Upper lobe of left lung (tissue), 6 donors: ENCODE measurements at places on chromosomes 12 and 14. TPM values are rescaled to one million over a fixed set of nuclear protein-coding genes. Genes with fewer than 3 reads are reported as not detected.

GRCh38 chr12:100733817-100734593, 60.6 kb upstream of the ANO4 start:
- no peak overlapping the region for H3K4me3 ChIP-seq
- H3K36me3 ChIP-seq = no peaks in the 10 kb centered on the region
- no peak overlapping the region for H3K27ac ChIP-seq
- DNase-seq = no peak

- no peak overlapping the region for H3K4me3 ChIP-seq
- DNase-seq = no peak
- H3K27me3 ChIP-seq = no peaks in the 10 kb centered on the region
- H3K27ac ChIP-seq = no peak overlapping the region
- no peaks in the 10 kb centered on the region for H3K36me3 ChIP-seq
- H3K4me1 ChIP-seq = peaks cover 8% of the 10 kb centered on the region
These were observed 57.8 kb upstream of the VRK1 start for GRCh38 chr14:96739200-96739910.

DNA sequence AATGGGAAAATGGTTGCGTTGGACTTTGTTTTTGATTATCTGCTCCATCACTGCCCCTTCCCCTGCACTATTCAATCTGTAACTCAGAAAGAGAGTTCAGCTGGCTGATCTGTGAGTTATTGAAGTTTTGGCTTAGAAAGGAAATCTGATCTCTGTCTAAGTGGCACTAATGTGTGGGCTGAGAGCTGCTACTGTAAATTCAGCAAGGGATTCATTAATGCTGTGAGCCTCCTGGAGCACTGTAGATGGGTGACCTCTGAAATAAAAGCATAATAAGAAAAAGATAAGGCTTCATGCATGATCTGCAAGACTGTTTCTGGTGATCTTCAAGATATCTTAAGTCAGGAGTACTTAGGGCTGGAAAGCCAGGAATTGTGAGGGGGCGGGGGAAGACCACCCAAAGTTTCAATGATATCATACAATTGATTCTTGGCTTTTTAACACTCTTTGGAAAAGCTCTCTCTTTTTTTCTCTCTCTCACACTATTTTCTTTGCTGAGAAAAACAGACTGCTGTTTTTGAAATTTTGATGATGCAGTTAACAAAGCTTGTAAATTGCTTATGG, 101.1 kb downstream of the C12orf75 start:
- DNase-seq = no peak
- no peak overlapping the region for H3K4me3 ChIP-seq
- H3K27me3 ChIP-seq = no peaks in the 10 kb centered on the region
- H3K27ac ChIP-seq = no peak overlapping the region

GRCh38 chr12:92877904-92878303, 51.2 kb downstream of the EEA1 start:
- H3K4me1 ChIP-seq = no peaks in the 10 kb centered on the region
- no peak overlapping the region for H3K4me3 ChIP-seq
- DNase-seq = no peak
- no peaks in the 10 kb centered on the region for H3K27me3 ChIP-seq
- no peak overlapping the region for H3K27ac ChIP-seq
- peaks cover 10% of the 10 kb centered on the region for H3K36me3 ChIP-seq

DNA sequence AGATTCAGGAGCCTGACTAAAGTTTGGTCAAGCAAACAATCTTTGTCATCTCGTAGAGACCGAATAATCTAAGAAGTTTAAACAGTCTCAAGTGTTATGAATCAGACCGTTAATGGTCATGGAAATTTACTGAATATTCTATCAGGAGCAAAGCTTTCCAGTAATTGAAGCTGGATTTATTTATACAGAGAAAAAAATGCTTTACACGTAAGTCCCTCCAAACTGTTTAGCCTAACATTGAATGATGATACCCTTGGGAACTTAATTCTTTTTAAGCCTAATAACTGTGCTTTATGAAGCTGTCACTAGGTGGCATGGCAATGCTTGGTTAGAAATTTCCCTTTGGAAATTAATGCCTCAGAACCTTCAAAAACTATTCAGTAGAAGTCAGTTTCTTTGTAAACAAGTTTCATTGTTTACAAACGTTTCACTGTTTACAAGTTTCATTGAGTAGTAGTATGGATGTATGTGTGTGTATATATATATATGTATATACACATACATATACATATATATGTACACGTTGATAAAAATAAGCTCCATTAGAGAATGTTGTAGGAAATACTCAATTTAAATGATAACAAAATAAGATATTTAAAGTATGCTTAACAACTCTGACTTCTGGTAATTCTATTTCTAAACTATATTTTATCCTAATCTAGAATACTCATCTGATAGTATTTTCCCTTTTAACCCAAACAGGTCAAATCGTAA, 32.1 kb downstream of the DEPDC4 start:
- no peaks in the 10 kb centered on the region for H3K27me3 ChIP-seq
- no peak overlapping the region for H3K27ac ChIP-seq
- H3K4me3 ChIP-seq = no peak overlapping the region

DNA sequence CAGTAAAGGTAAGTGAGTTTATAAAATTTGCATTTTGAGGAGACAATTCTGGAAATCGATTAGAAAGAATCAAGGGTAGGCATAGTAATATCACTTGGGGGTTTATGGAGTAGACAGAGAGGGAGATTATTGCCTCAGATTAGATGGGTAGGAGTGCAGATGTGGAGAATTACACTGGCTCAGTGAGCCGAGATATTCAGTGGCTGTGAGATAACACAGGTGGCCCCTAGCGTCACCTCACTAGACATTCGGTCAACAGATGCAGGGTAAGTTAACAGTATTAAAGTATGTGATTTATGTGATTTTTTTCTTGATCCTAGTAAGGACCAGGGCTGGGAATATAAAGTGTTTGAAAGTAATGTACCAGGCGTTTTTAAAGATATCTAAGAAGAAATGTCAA, 39.6 kb upstream of the KLRD1 start:
- DNase-seq = no peak
- H3K27ac ChIP-seq = no peak overlapping the region
- H3K36me3 ChIP-seq = no peaks in the 10 kb centered on the region
- no peak overlapping the region for H3K4me3 ChIP-seq

- no peaks in the 10 kb centered on the region for H3K27me3 ChIP-seq
- no peak overlapping the region for H3K4me3 ChIP-seq
- H3K36me3 ChIP-seq = no peaks in the 10 kb centered on the region
- peak overlapping the region; percentile 59 for H3K27ac ChIP-seq
- DNase-seq = no peak
These were observed 234.4 kb downstream of the CACNA1C start for GRCh38 chr12:2287151-2287550.

DNA sequence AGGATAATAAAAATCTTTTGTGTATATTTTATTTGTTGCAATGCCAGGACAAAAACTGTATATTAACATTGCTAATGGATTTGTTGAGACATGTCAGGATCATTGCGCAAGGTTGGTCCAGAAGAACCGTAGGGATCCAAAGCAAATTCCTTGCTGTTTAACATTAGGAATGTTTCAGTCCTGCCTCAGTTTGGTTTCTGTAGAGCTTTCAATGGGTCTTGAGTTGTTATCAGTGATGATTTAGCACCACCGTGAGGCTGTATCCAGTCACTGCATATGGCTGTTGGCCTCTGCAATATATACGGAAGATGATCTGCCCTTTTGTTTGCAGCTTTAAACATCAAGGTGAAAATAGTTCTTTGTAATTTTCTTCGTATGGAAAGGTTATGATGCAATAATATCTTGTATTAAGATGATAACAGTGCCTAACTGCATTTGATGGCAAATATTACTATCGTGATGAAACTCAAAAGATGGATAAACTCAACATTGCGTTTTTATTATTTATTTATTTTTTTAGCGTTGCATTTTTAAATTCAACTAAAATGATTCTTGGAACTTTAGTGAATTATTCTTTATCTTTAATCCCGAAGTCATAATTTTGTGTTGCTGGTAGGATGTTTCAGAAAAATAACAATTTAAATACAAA, 231.2 kb downstream of the AKAP6 start:
- peaks cover 14% of the 10 kb centered on the region for H3K4me1 ChIP-seq
- no peak overlapping the region for H3K4me3 ChIP-seq
- no peaks in the 10 kb centered on the region for H3K36me3 ChIP-seq
- no peaks in the 10 kb centered on the region for H3K27me3 ChIP-seq
- H3K27ac ChIP-seq = no peak overlapping the region
- DNase-seq = peak; percentile 44

- H3K36me3 ChIP-seq = peaks cover 12% of the 10 kb centered on the region
- DNase-seq = no peak
- peaks cover 17% of the 10 kb centered on the region for H3K4me1 ChIP-seq
- no peak overlapping the region for H3K27ac ChIP-seq
These were observed 73.7 kb downstream of the DUSP16 start for GRCh38 chr12:12488823-12489550.

DNA sequence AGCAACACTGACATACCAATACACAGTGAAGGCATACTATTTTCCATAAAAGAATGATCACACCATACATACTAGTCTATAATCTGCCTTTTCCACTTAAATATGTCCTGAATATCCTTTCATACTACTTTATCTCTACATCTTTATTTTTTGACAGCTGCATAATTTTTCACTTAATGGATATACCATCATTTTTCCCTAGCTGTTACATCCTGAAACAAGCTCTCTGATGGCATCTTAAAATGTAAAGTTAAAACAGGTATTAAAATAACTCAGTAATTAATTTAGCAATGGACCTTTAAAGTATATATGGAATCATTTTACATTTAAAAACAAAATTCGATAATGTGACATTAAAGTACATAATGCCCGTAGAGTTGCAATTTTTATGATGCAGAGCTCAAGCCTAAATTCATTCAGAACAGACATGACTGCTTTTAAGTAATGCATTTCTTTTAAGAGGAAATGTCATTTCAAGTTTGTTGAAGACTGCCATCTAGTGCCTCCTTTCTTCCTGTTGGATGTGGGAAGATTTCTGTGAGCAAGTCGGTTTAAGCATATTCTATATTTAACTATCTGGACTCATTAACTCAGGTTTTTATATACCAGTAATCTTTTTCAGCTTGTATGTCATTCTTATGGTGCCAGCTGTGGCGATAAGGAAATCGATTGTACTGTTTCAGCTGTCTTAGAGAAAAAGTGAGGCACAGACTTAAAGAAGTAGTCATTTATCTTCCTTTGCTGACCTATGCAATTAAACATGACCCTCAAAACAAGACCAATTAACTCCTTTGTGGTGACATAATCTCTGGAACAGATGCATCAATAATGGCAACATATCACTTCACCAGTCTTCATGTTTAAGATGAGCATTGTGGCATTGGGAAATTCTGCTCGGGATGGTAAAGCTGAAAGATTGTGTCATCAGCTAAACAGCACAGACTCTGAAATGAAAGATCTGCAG, 20.3 kb downstream of the PRICKLE1 start:
- DNase-seq = no peak
- no peaks in the 10 kb centered on the region for H3K27me3 ChIP-seq
- no peak overlapping the region for H3K27ac ChIP-seq
- H3K36me3 ChIP-seq = no peaks in the 10 kb centered on the region
- no peak overlapping the region for H3K4me3 ChIP-seq

DNA sequence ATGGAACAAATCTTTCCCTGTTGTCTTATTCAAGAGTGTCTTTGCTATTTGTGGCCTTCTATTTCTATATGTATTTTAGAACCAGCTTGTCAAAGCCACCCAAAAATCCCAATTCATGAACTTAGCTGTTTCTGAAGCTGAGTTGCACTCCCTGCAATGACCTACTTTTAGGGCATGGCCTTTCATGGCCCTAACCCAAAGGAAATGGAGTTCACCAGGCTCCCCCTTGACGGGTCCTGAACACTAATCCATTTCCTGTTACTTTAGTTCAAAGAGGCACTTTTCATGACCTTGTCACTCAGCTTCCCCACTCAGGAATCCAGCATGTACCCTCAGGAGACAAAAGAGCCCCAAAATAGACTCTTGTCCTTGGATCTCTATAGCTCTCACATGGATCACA, 7.6 kb downstream of the TMED8 start:
- no peak for DNase-seq
- no peaks in the 10 kb centered on the region for H3K36me3 ChIP-seq
- H3K27ac ChIP-seq = no peak overlapping the region
- no peak overlapping the region for H3K4me3 ChIP-seq
- H3K27me3 ChIP-seq = no peaks in the 10 kb centered on the region
- peaks cover 3% of the 10 kb centered on the region for H3K4me1 ChIP-seq

- no peaks in the 10 kb centered on the region for H3K36me3 ChIP-seq
- peak overlapping the region; percentile 48 for H3K4me3 ChIP-seq
- H3K27ac ChIP-seq = no peak overlapping the region
These were observed 210.4 kb upstream of the NUDT4 start for GRCh38 chr12:93167331-93167730.

GRCh38 chr12:70590051-70590450, 47.2 kb downstream of the PTPRB start:
- H3K27ac ChIP-seq = no peak overlapping the region
- H3K4me1 ChIP-seq = no peaks in the 10 kb centered on the region
- H3K4me3 ChIP-seq = no peak overlapping the region

DNA sequence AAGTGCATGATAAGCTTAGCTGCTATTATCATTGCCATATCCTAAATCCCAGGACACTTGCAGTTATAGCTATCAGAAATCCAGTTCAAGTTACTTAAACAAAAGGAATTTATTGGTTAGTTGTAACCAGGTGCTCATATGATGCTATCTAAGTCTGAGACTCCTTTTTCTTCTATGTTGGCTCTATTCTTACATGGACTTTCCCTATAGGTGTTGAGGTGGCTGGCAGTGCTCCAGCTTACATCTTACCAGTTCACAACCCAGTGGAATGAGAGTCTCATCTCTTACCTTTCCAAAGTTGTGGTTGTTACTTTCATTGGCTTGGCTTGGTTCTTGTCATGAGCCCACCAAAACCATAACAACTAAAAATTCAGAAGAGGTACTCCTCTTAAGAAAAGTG, 94.6 kb downstream of the DACT1 start:
- no peaks in the 10 kb centered on the region for H3K36me3 ChIP-seq
- no peak overlapping the region for H3K27ac ChIP-seq
- H3K4me3 ChIP-seq = no peak overlapping the region

Gene BDKRB2
- not detected for total RNA-seq

Gene RALGAPA1
- total RNA-seq = 108 TPM

Gene CRIP2
- total RNA-seq = 362 TPM

Gene HOXC9
- not detected for total RNA-seq

Gene LRTM2
- total RNA-seq = not detected

Gene RPS6KL1
- 5.4 TPM for total RNA-seq

Gene SOAT2
- not detected for total RNA-seq

Gene GLIPR1L2
- total RNA-seq = 0.34 TPM

Gene RPS29
- 5,471 TPM for total RNA-seq

Gene KRT86
- total RNA-seq = 1.2 TPM

Gene SVOP
- total RNA-seq = not detected

Gene RTN1
- total RNA-seq = 15.6 TPM

Gene PRPH
- 1.2 TPM for total RNA-seq
